ENCODE measurements at places on chromosomes 2 and 18.

DNA sequence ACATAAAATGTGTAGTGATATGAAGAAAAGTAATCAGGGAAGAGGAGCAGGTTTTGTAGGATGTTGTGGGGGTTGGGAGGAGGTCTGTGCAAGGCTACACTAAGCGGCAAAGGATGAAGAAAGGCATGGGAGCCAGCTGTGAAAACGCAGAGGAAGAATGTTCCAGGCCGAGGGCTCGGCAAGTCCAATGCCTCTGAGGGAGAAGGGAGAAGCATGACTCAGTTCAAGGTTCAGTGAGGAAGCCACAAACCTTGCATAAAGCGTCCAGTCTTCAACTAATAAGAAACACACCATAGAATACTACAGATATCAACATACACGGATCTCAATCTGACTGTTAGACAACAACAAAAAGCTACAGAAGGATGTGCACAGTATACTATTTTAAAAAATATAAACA is 16.2 kb downstream of the EPB41L3 start:
- no peak for DNase-seq

DNA sequence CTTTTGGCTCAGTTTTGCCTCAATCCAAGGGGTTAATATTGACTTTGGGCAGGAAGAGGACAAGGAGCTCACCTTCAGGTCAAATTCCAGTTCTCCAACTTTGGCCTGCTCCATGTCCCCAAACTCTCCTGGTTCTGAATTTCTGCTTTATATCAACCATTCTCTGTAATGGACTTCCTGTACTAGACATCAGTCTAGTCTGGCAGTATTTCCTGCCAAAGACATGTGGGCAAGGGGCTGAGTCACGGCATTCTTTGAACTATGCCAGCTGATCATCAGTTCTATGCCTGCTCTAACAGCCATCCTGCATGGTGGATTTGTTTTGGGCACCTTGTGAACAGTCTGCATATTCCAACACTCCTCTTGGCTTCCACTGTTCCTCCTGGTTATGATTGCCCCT is 199.4 kb downstream of the ZEB2 start:
- DNase-seq: peak; percentile 74

DNA sequence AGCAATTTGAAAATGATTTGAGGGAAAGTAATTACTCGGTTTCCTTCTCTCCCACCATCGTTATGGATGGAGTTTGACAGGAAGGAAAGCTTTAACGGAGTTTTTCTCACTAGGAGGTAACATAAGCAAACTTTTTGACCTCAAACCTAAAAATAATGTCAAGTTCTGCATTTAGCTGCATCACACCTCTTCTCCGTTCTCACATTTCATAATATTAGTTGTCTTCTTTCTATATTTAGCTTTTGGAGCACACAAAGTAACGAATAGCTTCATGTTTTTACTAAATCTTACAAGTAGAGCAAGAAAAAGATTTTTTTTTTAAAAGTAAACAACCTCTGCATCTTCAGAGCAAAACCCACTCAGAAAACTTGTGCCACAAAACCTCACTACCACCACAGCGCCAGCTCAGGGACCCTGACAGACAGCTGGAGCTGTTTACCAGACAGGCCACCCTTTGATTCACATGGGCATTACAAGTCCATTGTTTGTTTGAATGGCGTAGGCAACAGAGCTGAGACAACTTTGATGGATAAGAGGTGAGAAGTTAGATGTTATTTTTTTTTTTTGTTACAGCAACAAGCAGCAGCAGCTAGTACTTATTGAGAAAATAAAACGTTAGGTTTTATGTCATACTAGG is 21.9 kb upstream of the ICOS start:
- no peak for DNase-seq

- no peak for DNase-seq
Measured at GRCh38 chr2:42984617-42985016, 192.2 kb upstream of the HAAO start.

DNA sequence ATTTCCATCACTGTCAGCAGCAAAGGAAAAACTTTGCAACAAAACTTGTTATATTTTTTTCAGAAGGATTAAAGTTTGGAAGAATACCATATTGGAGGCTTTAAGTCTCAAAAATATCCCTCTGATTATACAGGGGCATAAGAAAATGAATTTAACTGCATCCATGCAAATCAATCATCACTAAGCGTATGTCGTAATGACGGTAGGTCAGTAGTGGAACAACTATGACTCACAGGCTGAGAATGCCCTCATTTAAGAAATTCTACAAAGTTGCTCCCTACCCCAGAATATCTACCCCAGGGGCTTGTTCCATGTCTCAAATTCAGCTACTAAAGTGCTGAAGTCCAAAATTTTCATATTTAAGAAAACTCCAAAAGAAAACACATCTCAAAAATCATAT is 12.5 kb upstream of the NAB1 start:
- DNase-seq: no peak

GRCh38 chr18:9348079-9348671 is 13.6 kb downstream of the TWSG1 start:
- no peak for DNase-seq

DNA sequence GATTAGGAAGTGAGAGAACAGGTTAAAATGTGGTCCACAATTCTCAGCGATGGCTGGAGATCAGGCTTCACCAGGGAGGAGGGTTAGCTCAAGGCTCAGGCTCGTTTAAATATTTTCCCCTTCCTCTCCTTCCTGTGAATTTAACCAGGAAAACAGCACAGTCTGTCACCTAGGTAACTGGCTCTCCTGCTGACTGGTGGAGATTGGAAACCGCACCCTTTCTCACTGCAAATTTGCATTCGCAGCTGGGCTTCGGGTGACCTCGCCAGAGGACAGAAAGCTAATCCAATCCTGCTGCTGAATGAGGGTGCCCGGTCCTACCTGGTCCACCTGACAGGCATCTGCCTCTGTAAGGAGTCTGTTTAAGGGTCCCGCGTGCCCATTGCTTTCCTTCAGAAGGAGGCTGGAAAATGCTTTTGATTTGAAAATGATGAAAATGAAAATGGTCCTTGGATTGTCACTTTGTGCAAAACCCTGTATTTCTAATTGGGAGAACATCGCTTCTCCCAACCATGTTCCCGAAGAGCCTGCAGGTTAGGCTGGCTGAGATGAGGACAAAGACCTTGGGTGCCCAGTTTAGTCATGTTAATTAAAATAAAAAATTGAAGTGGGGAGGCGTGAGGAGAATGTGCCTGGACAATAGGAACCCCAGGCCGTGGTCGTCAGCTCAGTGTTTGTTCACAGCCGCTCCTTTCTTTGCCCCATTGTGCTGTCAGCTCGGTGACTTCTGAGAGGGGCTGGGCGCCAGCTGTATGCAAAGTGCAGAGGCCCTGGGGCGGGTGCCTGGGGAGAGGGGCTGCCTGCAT is 43.4 kb upstream of the MTCL1 start:
- no peak for DNase-seq

DNA sequence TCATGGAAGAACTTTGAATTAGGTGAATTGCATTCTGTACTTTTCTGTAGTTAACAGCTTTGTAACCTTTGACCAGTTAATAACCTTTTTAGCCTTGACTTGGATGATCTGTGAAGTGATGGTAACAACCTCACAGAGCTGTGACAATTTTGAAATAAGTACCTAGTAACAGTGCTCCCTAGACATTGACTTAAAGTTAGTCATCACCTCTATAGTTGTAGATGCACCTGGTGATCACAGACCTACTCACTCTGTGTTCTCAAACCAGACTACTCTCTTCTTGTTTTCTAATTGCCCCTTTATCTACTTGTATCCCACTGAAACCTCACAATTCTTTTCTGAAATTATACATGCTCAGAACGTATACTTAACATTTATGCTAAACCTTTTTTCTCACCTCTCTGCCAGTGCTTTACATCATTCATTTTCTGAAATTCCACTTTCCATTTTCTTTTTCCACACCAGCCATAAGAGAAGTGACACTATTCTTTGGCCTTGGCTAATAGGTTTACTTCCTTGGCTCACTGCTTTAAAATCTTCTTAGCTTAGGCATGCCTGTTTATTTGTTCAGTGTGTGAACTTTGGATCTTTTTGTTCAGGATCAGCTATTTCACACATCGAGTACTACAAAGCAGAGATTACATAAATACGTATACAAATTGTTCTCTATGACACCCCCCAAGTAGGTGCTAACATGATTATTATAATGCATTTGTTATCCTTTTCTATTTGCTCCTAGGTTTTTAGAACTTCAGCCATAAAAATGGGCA is 9.3 kb downstream of the YPEL5 start:
- no peak for DNase-seq

GRCh38 chr2:200353874-200354273 is 47.4 kb downstream of the SPATS2L start:
- DNase-seq: no peak

DNA sequence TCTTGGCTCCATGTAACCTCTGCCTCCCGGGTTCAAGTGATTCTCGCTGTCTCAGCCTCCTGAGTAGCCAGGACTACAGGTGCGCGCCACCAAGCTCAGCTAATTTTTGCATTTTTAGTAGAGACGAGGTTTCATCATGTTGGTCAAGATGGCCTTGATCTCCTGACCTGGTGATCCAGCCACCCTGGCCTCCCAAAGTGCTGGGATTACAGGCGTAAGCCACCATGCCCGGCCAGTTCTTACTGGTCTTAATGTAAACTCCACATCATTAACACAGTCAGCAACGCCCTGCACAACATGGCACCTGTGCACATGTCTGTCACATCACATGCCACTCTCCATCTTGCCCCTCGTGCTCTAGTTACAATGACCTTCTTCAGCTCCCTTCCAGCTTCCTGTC is 5.8 kb upstream of the KIF3C start:
- DNase-seq: no peak

DNA sequence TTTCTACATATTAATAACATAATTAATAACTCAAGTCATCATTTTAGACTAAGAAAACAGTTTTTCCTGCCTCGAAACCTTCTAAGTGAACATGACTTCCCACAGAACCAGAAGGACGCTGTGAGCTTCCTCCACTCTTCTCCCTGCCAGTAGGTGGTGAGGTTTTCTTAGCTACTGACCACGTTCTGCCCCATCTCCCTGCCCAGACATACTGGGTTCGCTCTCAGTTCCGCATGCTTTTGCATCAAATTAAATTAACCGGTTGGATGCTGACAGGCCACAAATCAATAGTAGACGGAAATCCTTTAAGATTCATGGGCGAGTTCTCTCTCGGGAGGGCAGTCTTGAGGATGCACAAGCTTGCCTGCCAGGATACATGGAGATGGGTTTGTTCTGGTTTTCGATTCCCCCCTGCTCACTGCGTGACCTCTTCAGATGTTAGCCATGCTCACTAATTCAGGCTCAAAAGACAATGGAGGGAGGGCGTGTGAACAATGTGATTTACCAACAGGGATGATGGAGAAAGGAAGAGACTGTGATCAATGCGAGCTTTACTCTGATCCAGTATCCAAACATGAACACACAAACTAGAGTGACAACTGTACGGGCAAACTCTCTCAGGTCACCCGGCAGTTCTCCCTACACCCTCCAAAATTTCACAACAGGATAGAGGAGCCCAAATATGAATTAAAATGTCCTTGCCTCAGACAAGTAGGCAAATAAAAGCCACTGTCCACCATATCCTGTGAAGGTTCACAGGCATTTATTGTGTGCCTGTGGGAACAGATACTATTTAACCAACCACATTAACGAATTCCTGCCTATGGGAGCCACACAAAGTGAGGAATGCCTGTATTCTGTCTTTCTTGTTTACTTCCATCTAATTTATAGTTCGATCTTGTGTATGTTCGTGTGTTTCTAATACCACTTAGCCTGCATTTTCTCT is 375.7 kb downstream of the EIPR1 start:
- DNase-seq: no peak

- DNase-seq: no peak
Measured at GRCh38 chr2:157172239-157172638, 85.3 kb upstream of the GALNT5 start.

Measured in CD4-positive, alpha-beta T cell treated with Interleukin-15 for 4 hours (primary cell).